ENCODE measurements at places on chromosomes 13 and 19.

DNA sequence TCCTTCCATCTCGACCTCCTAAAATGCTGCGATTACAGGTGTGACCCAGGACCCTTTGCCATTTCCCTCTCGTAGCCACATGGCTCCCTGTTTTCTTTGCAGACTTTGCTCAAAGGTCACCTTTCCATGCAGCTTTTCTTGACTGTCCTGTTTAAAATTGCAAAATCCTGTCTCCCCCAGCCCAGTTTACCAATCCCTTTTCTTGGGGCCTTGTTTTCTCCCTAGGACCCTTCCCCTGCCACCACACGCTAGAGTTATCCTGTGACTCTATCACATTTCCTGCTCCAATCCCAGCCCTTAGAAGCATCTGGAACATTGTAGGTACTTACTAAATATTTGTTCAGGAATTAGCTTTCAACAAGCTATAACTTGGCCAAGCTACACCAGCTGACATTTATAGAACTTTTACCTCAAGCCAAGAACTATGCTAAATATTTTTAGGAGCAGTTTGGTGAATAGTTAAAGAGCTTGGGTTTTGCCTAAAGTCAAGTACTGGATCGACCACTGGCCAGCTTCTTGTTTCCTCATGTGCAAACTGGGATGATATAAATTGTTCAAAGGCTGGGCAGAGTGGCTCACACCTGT lies 9.1 kb upstream of the SERTAD3 start:
- no peak for DNase-seq

GRCh38 chr19:47056411-47056810 lies 8.0 kb upstream of the TMEM160 start:
- no peak for DNase-seq

DNA sequence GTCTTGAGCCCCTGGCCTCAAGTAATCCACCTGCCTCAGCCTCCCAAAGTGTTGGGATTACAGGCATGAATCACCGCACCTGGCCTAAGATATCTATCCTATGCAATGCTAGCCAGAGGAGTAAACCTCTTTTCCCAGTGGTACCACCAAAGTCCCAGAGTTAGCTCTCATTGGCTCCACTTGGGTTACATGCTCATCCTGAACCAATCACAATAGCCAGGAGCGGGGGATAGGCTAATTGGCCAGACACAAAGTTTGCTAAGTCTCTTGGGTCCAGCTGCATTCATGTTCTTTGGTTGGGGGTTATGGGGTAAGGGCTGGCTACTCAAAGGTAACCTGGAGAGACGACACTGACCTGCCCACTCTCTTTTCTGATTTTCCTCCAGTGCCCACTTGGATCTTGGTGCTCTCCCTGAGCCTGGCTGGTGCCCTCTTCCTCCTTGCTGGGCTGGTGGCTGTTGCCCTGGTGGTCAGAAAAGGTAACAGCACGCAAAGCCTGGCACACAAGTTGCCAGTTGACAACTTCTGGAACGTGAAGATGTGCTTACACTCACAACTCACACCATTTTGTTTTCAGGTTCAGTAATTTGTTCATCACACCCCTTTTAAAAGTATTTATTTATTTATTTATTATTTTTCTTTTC lies 7.8 kb downstream of the C19orf38 start:
- DNase-seq = no peak

DNA sequence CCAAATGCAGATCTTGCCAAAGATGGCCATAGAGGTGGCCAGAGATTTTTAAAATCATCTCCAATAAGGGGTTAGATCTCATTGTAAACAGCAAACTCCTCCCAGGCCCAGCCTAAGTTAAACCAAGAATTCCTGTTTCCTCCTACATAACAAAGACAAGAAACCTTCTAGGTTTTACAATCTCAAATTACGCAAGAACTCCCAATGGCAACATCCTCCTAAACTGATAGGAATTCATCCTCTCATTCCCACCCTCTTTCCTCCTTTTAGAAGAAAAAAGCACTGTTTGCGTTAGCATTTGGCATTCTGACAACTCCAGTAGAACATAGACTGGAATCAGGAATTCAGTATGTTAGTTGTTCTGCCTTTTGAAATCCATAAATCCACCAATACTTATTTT lies 14.6 kb downstream of the PROSER1 start:
- no peak for DNase-seq

GRCh38 chr19:40508739-40509260 lies 42.0 kb downstream of the SPTBN4 start:
- DNase-seq = no peak

DNA sequence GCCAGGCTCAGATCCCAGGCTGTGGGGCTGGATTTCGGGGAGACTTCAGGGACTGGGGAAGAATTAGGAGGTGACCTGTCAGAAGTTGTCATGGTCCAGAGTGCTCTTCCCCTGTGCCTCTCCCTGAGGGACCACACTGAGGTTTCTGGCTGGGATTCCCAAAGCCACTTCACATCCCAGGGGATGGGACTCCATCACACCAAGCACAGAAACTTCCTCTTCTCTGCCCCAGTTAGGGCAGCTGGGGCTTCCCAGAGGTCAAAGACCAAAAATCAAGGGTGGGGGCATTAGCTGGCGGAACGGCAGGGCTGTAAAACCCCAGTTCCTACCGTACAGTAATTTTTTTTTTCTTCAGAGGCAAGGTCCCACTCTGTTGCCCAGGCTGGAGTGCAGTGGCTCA lies 7.4 kb downstream of the FCER2 start:
- DNase-seq = no peak

- no peak for DNase-seq
Measured at GRCh38 chr13:55001881-55002280, 1973.3 kb downstream of the OLFM4 start.

DNA sequence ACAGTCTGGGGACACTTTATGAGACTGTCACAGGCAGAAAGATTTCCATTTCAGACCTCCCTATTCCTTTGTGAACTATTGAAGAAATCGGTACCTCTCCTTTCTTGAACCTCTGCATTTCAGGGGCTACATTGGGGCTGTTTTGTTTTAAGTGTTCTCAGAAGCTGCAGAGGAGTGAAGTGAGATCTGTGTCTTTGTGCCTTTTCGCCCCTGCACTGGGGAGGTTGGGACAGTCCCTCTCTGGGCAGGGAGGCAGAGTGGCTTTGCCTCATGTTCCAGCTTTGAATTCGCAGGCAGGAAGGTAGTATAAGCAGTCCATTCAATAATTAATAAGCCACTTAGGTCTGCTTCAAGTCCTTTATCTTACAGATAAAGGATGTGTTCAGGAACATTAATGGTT lies 9.5 kb upstream of the AMER2 start:
- DNase-seq = no peak

GRCh38 chr13:105497597-105497996 lies 1037.9 kb downstream of the EFNB2 start:
- no peak for DNase-seq

DNA sequence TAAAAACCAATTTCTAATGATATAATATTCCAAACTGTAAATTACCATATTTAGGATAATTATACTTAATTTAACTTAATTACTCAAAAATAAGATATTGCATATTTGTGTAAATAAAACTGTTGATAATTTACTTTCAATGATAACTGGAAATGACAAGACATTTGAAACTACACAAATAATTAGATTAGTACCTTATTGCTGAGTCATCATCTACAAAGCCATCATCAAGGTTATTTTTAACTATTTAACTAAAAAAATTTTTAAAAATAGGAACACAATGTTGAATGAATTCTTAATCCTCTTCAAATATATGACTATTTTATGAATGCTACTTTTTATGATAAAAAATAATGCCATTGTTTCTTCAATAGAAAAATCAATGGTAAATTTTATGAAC lies 364.3 kb downstream of the SLITRK6 start:
- no peak for DNase-seq
